ENCODE measurements at places on chromosomes 2 and 18.

GRCh38 chr2:111235192-111236015, 114.7 kb downstream of the BCL2L11 start:
- no peak for DNase-seq

DNA sequence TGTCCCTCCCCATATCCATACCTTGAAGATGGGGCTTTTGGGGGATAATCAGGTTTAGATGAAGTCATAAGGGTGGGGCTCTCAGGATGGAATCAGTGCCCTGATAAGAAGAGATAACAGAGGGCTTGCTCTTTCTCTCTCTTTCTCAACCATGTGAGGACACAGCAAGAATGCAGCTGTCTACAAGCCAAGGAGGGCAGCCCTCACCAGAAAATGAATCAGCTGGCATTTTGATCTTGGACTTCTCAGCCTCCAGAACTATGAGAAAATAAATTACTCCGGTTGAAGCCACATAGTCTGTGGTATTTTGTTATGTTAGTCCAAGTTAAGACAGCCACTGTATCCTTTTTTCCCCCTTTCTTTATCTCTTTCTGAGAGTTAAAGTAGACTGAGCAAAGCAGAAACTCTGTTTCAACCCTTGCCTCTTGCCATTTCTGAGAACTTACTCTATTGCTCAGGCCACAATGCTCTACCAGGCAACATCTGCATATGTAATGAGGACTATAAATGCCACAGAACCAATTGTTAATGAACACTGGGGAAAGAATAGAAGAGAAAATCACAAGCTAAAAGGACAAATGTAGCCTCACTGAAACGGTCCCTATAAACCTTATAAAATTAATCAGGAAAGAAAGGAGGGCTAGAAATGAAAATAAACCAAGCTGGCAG, 56.9 kb downstream of the SRBD1 start:
- DNase-seq = no peak

GRCh38 chr2:17749753-17750438, 3.7 kb downstream of the SMC6 start:
- no peak for DNase-seq

DNA sequence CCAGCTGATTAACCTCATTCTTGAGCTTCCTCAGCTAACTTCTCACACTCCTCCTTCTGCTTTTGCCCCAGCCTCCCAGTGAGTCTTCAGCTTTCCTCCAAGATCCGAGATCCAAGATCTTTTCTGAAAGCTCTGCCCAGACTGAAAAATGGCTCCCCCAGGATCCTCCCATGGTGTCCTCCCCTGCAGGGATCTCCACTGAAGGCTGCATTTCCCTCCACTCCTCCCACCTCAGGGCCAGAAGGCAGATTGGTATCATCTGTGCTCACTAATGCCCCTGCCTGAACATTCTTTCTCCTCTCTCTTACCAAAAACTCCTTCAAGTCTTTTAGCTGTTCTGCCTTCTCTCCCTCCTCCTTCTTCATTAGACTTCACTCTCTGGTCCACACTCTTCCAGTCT, 6.1 kb upstream of the FOXI3 start:
- no peak for DNase-seq

DNA sequence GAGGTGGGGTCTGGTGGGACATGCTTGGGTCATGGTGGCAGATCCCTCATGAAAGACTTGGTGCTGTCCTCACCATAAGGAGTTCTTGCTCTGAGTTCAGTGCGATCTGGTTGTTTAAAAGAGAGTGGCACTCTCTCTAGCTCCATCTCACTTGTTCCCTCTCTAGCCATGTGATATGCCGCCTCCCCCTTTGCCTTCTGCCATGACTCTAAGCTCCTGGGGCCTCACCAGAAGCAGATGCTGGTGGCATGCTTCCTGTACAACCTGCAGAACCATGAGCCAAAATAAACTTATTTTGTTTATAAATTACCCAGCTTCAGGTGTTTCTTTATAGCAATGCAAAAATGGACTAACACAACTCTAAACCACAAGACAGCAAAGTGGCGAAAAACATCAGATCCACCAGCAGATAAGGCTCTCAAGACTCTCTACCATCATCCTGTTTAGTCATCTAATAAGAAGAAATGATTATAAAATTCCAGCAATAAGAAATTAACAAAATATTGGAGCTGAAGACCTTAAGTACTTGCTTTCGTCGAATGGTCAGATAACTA, 75.5 kb downstream of the OLA1 start:
- DNase-seq = no peak

DNA sequence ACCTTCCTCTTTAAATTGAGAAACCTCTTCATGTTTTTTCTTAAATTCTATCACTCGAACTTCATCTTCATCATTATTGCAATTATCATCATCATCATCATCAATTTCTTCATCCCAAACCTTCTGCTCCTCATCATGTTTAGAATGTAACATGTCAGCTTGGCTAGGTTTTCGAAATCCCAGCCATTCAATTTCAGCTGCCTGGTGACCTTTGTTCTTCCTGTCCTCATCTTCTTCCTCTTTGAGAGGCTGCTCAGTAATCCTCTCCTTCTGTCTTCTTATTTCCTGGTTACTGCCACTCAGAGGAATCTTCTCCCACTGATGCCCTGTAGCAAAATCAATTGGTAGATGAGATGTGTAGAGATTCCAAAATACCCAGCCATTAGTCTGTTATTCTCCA, 4.2 kb downstream of the ERMN start:
- DNase-seq = no peak

DNA sequence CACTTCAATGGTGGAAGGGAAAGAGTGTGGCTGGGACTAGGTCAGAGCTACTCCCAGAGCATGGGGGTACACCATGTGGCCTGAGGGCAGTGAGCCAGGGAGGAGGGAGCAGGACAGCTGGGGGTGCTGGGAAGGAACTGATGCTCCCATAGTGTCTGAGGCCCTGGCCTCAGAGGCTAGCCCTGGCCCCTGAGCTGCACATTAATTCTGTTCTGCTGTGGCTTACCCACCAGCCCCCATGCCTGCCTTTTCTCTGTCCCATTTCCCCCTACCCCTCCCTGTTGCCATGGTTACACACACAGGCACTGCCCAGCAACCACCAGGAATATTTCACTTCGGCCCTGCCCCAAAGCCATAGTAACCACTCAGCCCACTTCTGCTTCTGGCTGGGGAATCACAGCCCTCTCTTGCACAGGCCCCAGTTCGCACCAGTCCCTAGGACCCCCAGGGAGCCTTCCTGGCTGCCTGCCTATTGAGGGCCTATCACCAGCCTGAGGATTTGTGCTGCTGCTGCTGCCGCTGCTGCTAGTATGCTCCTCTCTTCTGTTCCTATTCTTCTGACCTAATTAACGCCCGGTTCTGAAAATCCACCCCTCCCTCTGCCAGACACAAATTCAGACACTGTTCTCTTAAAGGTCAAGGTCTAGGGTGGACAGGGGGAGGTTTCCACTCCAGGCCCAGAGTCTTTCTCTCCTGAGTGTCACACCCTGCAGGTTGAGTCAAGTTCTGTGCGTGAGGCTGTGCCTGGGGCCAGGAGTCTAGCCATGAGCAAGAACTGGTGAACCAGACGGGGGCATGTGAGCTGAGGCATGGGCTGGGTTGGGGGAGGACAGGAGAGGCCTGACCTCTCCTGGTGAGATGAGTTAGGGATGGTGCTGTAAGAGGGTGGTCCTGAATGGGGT, 87.1 kb upstream of the MCFD2 start:
- peak; percentile 42 for DNase-seq

DNA sequence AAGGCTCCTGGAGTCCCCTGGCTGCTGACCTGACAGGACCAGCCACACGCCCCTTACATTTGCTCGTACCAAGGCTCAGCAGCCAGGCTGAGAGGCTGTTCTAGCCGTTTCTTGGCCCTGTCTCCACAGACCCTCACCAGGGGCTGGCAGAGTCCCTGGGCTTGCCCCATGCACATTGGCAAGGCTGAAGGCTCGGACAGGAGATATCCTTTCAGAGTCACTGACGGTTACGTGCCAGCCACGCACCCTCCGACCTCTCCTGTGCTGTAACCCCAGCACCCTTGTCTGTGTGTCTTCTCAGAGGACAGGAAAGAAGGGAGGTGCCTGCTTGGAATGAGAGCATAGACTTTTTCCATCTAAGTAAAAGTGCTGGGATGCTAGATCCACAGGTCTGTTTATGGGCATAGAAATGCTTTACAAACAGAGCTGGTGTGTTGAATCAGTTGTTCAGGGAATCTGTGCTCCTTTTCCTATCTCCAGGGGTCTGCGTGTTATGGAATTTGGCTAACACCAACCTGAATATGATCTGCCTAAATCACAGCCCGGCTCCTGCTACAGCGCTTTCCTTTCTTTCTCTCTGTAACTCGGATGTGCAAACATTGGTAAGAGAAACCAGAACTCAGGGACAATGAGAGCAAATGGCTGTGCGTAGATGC, 41.0 kb downstream of the COPS8 start:
- no peak for DNase-seq

- DNase-seq = no peak
These were observed 148.0 kb upstream of the SLC14A2 start for GRCh38 chr18:45467293-45467692.

- DNase-seq = no peak
These were observed 11.1 kb downstream of the CFAP36 start for GRCh38 chr2:55530539-55531081.
